Lung microvascular endothelial cell (primary cell): ENCODE measurements at places on chromosomes 5 and 9. TPM values are rescaled to one million over a fixed set of nuclear protein-coding genes. Genes with fewer than 3 reads are reported as not detected.

The PCDHA1 gene
- under 0.01 TPM in 1 of 2 replicates, not detected in the other for total RNA-seq

- DNase-seq, result peak; percentile 83
Measured at GRCh38 chr9:114108016-114108833, 9.1 kb upstream of the KIF12 start.

DNA sequence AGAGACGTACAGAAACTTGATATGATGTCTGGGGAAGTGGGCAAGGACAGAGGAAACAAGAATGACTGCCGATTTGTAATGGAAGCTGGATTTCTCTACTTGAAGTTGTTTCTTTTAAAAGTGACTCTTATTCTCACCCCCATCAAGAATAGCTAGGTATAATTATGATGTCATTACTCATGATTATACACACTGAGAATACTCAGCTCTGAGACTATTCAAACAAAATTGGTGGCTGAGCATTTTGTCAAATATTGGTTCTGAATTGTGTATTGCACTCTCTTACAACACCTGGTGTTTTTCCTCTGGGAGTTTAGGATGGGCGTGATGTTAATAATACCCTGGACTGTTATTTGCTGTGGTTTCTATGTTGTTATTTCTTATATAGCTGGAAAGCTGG is 46.3 kb downstream of the MAST4 start:
- DNase-seq, result no peak

The CDH18 gene
- not detected in 2 replicates for total RNA-seq

DNA sequence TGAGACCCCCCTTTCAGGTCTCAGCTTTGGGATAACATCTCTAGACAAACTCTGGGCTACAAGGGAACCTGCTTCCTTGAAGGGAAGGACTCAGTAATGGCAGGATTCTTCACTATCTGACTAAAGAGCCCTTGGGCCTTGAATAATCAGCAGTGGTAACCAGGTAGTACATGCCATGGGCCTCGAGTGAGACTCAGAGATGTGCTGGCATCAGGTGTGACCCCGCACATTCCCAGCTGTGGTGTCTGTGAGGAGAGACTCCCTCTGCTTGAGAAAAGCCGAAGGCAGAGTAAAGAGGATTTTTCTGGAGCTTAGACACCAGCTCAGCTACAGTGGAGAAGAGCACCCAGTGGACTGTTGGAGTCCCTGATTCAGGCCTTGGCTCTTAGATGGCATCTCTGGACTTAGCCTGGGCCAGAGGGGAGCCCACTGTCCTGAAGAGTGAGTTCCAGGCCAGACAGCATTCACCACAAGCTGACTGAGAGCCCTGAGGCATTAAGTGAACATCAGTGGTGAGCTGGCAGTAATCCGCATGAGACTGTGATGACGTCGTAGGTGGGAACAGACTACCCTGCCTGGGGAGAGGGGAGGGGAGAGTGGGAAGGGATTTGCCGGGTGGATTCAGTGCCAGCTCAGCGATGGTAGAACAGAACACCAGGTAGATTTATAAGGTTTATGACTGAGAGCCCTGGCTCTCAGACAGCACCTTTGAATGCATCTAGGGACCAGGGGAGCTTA is 5.3 kb upstream of the ZNF782 start:
- DNase-seq, result no peak

- no peak for DNase-seq
Measured at GRCh38 chr9:71820403-71820921, 52.1 kb upstream of the CEMIP2 start.

- DNase-seq, result no peak
Measured at GRCh38 chr5:154117050-154117449, 73.5 kb upstream of the GALNT10 start.

- no peak for DNase-seq
Measured at GRCh38 chr5:162384225-162384624, 316.7 kb downstream of the GABRG2 start.

The PRDM9 gene
- total RNA-seq, result not detected in 2 replicates

- no peak for DNase-seq
Measured at GRCh38 chr5:51881901-51882300, 498.7 kb downstream of the ISL1 start.

GRCh38 chr5:154384480-154385235 is 61.1 kb upstream of the SAP30L start:
- DNase-seq, result no peak

- no peak for DNase-seq
Measured at GRCh38 chr9:78406146-78406545, 109.2 kb downstream of the PSAT1 start.

The C6 gene
- not detected in 2 replicates for total RNA-seq

The GABBR2 gene
- 1.2 and 5.9 TPM in 2 replicates for total RNA-seq

GRCh38 chr5:127386557-127386956 is 96.0 kb downstream of the MEGF10 start:
- DNase-seq, result peak; percentile 33

DNA sequence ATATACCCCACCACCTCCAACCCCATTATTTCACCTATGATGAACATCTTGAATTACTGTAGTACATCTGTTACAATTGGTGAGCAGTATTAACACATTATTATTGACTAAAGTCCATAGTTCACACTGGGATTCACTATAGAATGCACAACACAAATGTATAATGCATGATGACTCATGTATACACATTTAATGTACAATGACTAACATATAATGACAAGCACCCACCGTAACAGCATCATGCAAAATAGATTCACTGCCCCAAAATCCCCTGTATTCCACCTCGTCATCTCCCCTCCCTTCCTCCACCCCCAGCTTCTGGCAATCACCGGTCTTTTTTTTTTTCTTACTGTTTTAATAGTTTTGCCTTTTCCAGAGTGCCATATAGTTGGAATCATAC is 47.1 kb upstream of the NEK6 start:
- DNase-seq, result no peak

The DCAF12 gene
- total RNA-seq, result 13.5 and 18.8 TPM in 2 replicates

DNA sequence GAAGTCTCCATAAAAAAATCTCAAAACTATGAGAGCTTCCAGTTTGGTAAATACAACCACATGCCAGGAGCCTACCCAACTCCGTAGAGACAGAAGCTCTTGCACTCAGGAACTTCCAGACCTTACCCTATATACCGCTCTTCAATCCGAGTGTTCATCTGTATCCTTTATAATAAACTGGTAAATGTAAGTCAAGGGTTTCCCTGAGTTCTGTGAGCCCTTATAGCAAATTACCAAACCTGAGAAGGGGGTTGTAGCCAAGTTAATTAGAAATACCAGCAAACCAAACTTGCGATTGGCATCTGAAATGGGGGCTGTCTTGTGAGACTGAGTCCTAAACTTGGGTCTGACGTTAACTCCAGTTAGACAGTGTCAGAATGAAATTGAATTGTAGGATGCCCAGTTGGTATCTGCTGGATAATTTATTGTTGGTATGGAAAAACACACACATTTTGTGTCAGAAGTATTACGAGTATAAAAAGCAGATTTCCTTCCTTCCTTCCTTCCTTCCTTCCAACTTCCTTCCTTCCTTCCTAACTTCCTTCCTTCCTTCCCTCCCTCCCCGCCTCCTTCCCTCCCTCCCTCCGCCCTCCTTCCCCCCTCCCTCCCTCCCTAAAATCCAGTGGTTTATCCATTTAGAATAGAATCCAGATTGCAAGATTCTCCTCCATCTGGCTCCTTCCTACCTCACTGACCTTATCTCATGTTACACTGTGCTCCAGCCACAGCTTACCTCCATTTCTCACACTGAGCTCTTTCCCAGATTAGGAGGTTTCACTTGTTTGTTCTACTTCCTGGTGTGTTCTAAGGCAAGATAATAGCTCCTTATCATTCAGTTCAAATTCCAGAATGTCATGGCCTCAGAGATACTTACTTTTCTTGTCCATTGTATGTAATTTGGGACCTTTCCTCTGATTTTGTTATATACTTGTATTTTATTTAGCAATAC is 196.7 kb downstream of the WDR70 start:
- DNase-seq, result no peak

The MELK gene
- total RNA-seq, result 3.6 and 12.9 TPM in 2 replicates

DNA sequence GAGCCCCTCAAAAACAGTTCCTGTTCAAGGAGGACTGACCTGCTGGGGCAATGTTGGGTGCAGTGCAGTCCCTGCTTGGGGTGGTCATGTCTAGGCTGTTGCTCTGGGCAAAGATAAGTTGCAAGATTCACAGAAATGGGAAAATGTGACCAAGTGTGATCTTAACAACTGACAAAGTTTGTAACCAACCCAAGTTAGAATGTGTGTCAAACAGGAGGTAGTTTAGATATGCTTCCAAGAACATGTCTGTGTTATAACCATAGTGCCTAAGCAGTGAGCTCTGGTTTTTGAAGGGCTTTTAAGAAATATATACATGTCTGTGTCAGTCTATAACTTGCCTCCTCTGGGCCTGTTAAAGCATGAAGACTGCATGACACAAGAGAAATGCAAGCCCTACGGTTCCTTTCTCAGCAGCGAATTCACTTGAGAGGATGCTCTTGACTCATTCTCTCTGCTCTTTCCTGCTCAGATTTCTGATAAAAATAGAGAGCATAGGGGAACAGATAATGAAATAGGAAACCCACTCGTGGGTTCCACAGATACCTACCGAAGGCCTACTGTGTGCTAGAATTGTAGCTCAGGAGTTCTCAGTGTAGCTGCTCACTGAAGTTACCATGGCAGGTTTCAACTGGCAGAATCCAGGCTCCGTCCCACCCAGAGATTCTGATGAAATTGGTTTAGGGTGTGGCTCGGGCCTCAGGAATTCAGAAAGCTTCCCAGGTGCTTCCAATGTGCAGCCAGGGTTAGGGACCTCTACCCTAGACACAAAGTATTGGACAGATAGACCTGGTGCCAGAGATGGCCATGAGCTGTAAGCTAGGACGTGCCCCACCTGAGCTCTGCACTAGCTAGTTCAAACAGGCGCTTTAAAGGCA is 52.4 kb downstream of the ARHGEF37 start:
- no peak for DNase-seq

GRCh38 chr9:122314165-122314564 is 49.5 kb downstream of the MRRF start:
- DNase-seq, result no peak

DNA sequence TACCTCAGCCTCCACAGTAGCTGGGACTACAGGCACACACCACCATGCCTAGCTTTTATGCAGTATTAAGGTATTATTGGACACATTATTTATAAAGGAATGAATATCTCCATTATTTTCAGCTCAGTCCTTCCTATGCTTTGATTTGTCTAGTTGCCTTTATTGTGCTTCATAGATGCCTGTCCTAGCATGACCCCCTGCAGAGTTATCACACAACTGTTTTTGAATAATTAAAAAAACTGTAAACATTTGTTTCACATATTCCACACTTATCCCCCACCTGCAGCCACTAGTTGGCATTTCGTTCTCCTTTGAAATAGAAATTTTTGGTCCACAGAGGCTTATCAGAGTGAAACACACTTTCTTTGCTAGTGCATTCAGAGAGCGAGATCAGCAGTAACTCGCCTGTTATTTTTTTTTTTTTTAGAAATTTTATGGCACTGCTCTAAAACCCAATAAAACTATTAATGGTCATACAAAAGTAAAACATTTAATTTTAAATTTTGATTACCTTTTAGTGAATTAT is 151.8 kb upstream of the RASA1 start:
- DNase-seq, result no peak
